ENCODE measurements at places on chromosomes 12 and 14.

DNA sequence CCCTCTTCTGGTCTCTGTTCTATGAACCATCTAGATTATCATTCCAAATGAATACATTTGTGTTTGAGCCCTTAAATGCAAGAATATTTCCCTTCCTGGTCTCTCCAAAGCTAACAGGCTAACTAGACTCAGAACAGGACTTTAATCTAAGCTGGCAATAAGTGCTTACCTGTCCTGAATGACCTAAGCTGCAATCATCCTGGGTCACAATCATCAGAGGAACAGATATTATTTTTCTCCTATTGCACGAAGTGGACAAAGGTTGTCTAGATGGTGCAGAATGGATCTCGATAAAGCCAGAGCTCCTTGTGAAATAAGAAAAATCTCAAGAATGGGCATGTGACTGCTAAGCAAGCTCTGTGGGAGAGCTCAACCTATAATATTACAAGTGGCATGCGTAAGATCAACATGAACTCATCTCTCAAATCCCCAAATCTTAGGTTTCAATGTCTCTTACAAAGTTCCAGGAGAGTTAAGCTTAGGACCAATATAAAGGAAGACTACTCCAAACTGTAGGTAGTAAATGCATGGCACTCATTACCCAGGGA lies 10.6 kb upstream of the NUMB start:
- DNase-seq = no peak

DNA sequence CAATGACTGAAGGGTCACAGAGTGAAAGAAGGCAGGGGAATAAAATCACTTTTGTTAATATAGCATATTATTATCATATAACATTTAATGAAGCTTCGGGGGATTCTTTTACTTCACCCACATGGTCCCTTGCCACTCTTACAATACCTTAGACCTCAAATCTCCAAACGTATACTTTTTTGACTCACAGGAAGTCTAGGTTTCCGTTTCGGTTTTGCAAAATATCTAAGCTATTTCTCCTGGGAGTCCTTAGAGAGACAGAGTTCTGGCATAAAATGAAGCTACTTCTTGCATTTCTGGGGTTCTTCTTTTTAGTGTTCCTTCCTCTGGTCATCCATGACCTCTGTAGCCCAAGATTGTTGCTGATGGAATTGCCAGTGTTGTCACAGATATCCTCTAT lies 590.5 kb upstream of the ATP2B1 start:
- peak; percentile 29 for DNase-seq

DNA sequence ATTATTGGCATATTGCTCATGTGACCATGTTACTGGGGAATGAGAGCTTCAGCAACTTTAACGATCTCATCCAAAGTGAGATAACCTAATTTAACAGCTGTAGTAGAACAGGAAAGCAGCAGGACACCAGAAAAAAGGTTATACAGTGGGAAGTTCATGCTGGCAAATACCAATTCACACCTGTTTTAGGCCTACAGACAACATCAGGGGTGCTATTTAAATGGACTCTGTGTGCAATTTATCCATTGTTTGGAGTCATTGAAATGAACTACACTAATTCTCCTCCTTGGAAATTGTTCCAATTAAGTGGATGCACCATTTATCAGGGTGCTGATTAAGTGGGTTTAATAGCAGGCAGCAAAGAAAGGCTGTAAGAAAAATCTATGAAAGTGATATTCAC lies 424.4 kb upstream of the LMO3 start:
- no peak for DNase-seq

DNA sequence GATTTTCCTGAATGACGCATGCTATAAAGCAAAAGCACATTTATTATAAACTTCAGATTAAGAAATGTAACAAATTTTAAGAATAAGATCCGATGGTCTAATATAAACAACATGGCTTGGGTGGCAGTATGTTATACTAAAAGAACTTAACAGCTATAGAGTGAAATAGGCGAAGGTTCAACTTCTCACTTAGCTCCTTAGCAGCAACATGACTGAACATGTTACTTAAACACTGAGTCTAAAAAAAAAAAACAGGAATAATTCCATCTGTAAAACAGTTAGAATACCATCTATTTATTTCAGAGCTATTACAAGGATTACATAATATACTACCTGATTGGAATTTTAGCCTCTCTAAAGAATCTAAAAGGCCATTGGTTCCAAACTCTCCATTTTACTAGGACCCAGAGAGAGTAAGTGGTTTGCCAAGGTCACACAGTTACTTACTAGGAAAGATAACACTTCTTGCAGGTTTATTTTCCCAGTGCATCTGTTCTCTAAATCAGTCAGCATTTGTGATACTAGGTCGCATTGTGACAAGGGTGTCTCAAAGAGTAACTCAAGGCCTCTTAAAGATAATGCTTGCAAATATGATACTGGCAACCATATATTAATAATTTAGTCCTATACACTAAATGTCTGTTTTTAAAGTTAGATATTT lies 14.8 kb downstream of the OSBPL8 start:
- no peak for DNase-seq

- DNase-seq = peak; percentile 15
These were observed 44.6 kb upstream of the FAR2 start for GRCh38 chr12:29104516-29104915.

- no peak for DNase-seq
These were observed 2.3 kb downstream of the LARP4 start for GRCh38 chr12:50403001-50403440.

GRCh38 chr14:68709007-68709406 lies 83.9 kb downstream of the ZFP36L1 start:
- no peak for DNase-seq

DNA sequence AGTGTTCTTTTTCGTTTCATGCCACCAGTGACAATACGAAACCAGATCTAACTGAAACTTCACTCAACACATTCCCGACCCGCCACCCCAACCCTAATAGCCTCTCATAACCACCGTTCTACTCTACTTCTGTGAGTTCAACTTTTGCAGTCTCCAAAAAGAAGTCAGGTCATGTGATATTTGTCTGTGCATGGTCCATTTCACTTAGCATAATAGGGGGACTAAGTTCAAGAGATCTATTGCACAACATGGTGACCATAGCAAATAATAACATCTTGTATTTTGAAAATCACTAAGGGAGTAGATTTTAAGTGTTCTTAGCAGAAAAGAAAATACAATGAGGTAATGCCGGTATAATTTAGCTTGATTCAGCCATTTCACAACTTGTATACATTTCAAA lies 376.4 kb downstream of the DIO2 start:
- DNase-seq = no peak

GRCh38 chr14:85788470-85789233 lies 258.7 kb downstream of the FLRT2 start:
- DNase-seq = no peak

DNA sequence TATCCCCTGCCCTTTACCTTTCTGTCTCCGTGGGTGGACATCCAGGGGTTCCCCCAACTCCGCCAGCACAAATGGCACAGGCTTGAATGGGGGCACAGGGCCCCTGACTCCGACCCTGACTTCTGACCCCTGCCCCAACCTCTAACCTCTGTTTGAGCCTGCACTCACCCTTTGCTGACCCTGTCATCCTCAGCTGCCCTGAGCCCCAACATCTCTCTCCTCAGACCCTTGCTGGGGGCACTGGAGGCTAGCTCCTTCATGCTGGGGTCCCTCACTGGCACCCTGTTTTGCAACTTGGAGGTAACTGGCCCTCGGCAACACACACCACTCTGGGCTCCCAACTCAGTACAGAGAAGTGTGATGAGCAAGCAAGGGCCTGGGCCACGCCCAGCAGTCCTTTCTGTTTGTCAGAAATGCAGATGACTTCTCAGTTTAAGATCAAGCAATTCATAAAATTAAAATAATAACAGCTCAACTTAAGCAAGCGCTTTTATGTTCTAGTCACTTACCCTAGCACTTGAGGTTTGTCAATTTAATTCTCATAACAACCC lies 2.1 kb downstream of the IFI27 start:
- DNase-seq = no peak

- no peak for DNase-seq
These were observed 1128.0 kb downstream of the AACS start for GRCh38 chr12:126193190-126193589.

- DNase-seq = peak; percentile 1
These were observed 21.3 kb downstream of the MYBPC1 start for GRCh38 chr12:101616027-101616494.

GRCh38 chr12:108792361-108793292 lies 61.3 kb upstream of the CORO1C start:
- DNase-seq = no peak

GRCh38 chr12:108338915-108339657 lies at the start of gene CMKLR1:
Gene CMKLR1, minus strand, starts transcription at chr12:108339311. Its CDS starts 45,720 bp downstream, at chr12:108293591.
- DNase-seq = no peak

DNA sequence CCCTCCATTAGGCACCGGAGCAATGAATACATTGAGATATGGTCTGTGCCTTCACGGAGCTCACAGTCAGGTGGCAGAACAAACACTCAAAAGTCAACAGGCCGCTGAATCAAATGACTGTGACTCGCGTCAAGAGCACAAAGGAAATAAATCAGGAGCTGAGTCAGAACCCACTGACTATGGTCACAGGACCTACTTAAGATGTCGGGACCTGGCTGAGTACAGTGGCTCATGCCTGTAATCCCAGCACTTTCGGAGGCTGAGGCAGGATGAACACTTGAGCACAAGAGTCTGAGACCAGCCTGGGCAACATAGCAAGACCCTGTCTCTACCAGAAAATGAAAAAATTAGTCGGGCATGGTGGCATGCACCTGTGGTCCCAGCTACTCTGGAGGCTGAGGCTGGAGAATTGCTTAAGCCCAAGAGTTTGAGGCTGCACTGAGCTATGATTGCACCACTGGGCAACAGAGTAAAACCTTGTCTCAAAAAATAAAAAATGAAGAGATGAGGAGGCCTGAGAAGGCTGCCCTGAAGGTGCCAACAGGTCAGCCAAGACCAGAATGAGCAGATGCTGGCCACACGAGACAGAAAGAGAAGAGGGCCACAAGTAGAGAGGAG lies 19.9 kb downstream of the TMEM233 start:
- no peak for DNase-seq

DNA sequence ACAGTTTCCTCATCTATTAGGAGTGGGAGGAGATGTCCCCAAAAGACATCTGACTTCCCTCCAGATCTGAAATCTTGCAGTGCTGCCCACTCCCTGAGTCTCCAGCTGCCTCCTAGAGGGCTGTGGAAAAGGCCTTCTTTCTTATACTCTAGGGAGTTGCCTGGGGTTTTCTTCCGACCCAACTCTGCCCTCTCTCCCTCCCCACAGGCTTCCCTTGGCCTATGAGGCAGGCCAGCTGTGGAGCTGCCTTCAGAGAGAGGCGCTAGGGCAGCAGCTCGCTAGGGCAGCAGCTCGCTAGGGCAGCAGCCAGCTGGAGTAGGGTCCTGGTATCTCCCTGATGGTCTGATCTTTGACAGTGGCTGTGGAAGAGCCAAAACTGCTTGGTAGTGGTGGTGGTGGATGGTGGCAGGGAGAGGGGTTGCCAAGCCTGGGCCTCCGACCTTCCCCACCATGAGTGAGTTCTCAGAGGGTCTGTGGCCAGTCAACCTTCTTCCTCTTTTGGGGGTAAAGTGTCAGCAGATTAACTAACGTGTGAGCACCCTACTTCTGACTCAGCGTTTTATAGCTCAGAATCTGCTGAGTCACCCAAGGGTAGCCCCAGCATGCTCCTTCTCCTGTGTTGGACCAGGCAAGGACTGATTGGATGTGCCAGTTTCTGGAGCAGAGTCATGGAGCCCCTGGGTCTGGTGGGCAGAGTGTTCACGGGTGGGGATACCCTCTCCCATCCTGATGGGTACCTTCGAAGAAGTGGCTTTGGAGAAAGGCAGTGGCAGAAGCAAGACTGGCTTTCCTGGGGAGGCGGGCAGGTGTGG lies 2.3 kb downstream of the SLC48A1 start:
- DNase-seq = no peak

- DNase-seq = no peak
These were observed 26.0 kb upstream of the LTBP2 start for GRCh38 chr14:74638066-74638465.

GRCh38 chr12:104741497-104742367 lies 216.4 kb downstream of the SLC41A2 start:
- DNase-seq = no peak

DNA sequence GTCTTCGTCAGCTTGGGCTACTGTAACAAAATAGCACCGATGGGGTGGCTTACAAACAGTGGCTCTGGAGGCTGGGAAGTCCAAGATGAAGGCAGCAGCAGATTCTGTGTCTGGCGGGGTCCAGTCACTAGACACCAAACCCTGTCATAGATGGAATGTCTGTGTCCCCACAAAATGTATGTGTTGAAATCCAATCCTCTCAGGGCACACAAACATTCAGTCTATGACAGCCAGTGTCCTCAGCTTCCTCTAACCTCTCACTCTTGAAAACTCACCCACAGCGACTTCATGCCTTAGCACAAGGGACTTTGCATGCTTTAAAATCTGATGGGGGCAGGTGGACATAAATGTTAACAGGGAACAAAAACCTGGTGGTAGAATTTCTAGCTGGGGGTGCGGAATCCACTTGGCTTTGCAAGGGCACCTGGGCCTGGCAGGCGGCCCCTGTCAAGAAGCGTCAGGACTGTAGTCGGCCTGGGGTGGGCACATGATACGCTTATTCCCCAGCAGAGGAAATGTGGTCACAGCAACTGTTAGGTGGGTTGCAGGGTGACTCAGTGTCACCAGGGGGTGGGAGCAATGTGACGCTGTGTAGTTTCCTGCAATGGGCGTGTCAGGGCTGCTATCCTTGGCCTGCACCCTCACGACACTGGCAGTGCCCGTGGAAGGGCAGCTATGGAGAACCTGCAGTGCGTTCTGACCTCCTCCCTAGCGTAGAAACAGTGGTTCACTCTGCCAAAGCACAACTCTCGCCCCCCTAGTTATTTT lies 17.7 kb downstream of the RIN3 start:
- DNase-seq = peak; percentile 82

- DNase-seq = no peak
These were observed 3.4 kb upstream of the RNASE7 start for GRCh38 chr14:21038441-21039422.

- DNase-seq = peak; percentile 16
These were observed 199.7 kb downstream of the ANO2 start for GRCh38 chr12:5745251-5745888.

- no peak for DNase-seq
These were observed 4.2 kb upstream of the CLMN start for GRCh38 chr14:95323917-95324316.
